ENCODE measurements at places on chromosomes 1 and 21.

DNA sequence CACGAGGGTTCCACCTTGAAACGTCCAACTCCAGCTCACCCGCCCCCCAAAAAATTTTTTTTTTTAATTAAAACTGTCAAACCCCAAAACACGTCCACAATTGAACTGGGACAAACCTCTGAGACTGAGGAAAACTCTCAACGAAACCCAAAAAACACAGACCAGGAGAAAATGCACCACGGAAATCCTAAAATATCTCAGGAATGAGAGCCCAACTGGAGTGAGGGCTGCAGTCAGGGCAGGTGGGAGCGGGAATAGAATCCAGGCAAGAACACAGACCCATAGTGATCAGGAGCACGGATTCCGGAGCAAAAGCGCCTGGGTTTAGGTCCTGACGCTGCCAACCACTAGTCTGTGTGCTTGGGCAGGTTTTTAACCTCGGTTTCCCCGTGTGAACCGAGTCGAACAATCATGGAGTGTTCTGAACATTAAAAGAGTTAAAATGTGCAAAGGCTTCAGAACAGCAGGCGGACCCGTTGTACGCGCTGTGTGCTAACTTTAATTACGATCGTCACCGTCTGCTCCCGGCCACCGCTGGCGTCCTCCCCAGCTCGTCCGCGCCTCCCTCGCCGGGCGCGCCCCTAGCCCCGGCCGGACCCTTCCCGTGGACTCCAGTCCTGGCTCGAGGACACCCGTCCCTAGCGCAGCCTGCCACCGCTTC, 624 bp downstream of the ARHGAP29 start:
- DNase-seq, result peak; percentile 56

- DNase-seq, result no peak
Measured at GRCh38 chr1:2376931-2377672, 14.3 kb downstream of the MORN1 start.

DNA sequence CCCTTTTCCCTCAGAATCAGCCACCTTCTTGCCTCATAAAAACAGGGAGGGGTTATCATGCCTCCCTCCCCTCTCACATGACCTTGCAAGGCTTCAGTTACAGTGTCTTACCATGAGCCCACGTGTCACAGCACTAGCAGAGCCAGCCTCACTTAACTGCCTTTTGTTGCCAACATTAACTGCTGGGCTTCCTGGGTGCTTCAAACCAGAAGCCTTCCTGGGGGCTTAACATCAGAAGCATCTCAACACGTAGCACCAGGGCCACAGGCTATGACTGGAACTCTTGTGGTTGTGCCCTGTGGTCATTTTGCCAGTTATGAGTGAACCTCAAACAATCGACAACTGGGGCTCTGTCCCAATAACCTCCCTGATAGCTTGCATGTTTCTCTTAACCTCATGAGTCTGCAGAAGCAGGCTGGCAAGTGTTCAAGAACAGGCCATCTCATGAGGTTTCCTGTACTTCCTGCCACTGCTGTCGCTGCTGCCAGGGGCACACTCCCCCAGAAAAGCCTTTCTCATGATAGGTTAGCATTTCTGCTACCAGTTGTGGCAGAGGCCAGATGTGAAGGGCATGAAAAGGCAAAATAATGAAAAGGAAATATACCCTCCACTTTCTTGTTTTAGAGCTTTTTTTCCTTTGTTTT, 132.2 kb downstream of the GLUL start:
- peak; percentile 49 for DNase-seq

- no peak for DNase-seq
Measured at GRCh38 chr1:34868230-34869049, 8.9 kb upstream of the SMIM12 start.

DNA sequence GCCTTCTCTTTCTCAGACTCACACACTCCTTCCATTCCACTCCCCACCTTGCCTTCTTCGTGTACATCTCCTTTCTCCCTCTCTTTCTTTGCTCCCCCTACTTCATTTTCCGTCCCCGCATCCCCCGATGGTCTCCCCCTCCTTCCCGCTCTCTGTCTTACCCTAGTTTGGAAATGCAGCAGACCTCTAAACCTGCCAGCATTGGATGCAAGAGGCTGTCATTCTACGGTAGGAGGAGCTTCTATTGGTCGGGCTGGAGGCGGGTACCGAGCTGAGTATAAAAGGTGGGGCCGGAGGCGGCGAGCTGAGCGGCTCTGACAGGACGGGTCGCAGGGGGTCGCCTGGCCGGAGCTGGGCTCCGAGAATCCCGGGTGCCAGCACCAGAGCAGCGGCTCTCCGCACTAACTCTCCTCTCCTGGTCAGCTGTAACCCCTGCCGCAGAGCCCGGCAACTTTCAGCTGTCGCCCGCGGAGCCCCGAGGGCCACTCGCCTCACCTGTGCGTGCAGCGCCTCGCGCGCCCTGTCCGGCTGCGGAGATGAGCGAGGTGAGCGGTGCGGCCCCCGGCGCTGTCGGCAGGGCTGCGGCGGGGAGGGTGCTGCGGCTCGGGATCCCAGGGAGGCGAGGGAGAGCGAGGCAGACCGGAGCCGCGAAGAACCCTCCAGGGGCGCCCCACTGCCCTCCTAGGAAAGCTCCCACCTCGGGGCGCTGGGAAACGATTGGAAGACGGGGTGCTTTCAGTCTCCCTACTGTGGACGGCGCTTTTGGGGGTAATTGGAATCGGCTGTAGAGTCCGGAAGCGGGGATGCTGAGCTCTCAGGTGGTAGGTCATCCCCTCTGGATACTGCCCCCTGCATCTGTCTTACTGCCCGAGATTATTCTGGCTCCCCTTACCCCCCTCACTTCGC, at the start of gene PCP4L1:
TSS of gene PCP4L1 (plus strand) at position 307 of the 906 bp plus-strand sequence. CDS start at position 537, 230 bp downstream.
- peak; percentile 20 for DNase-seq

- DNase-seq, result no peak
Measured at GRCh38 chr1:74773582-74773981, 40.6 kb downstream of the TYW3 start.

DNA sequence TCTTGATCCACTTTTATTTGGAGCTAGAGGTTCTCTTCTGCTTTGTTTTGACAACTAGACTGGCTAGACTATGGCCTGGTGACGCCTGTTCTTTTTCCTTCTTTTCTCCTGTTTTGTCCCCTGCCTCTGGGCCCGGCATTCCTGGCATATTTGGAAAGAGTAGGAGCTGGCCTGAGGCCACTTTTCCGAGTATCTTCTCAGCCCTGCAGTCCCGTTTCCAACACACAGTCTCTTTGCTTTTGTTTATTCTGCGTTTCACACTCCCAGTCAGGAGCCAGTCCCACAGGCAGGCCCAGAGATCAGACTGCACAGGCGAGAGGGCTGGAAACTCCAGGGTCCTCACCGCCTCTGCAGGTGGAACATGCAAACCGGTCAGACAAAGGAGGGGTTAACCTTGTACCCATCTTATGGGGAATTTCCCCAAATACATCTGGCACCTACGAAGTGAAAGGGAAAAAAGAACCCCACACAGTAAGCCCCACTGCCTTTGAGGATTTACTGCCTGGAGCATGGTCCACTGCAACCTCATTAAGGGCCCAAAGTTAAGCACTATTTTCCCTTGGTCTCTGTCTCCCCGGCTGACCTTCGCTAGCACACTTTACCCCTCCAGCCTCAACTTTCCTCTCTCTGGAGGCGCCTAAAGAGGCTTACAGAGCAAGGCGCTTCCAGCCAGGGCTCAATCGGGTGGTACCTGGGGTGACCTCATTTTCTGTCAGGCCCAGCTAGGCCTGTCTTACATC, 141.1 kb downstream of the TOMM20 start:
- peak; percentile 68 for DNase-seq

GRCh38 chr1:41795205-41795762, 123.4 kb downstream of the HIVEP3 start:
- DNase-seq, result no peak

- no peak for DNase-seq
Measured at GRCh38 chr1:165259706-165260428, 96.6 kb downstream of the LMX1A start.

DNA sequence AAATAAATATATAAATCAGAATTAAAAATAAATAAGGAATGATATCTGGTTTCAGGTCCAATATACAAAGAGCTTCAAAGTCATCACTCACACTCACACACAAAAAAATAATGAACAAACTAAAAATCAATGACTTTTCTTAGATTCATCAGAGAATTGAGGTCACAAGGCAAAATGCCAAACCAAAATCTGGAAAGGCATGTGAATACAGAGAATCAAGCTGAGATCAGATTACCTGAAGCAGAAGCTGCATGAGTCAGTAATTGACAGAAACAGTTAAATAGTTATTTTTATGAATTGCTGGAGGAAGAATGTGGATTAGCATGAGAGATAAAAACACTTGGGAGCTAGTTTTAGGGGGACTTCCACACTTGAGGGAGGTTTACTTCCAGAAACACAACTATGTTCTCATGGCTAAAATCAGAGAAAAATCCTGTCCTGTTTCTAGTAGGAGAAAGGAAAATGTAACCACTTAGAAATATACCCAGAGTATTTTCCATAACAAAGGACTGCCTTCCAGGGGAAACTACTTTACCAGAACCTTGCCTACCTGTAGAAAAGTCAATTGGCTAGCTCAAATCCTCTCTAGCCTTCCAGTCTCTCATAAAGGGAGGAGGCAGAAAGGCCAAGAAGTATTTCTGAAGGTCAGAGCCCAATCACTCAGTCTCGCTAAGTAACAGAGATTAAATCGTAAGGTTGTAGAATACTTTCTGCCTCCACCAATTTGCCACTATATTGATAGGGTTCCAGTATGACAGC, 536.6 kb upstream of the NR5A2 start:
- no peak for DNase-seq

- peak; percentile 68 for DNase-seq
Measured at GRCh38 chr1:236063919-236064673, 794 bp downstream of the NID1 start.

DNA sequence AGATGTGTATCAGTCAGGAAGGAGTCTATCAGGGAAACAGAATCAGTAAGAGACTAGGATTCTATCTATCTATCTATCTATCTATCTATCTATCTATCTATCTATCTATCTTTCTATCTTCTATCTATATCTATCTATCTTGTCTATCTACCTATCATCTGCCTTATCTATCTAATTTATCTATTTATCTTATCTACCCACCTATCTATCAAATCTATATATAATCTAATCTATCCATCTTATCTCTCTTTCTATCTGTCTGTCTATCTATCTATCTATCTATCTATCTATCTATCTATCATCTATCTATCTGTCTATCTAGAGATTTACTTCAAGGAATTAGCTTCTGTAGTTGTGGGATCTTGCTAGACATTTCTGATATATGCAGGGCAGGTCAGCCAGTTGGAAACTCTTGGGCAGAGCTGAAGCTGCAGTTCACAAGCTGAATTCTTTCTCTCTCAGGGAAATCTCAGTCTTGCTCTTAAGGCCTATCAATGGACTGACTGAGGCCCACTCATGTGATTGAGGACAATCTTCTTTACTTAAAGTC, 140.2 kb upstream of the JUN start:
- no peak for DNase-seq

DNA sequence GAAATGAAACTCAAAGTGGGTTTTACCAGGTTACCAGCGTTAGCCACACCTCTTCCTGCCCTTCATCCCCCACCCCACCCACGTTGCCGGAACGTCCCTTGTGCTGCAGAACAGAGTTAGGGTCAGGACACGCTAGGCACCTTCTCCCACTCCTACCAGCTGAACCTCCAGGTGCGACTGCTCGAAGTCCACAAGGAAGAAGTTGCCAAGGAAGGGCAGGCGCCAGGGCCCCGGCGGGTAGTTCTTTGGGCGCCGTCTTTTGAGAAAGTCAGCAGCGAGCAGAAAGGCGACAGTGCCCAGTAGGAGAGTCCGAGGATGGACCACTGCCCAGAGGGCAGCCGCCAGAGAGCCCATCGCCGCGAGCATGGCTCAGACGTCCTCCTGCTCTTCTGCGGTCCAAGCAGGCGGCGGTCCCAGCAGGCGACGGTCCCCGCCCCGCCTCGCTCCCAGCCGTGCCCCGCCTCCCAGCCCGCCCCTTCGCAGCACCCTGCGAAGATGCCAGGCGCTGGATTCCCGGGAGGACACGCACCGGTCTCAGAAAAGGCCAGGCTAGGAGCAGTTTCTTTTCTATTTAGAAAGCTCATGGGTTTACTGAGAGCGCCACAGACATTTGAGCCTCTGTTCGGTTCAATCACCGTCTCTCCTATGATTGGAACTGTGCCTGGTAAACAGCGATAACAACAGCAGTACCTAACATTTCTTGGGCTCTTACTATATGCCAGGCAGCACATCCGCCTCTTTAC, at the start of gene CYP2J2:
TSS of gene CYP2J2 (minus strand) at position 393 of the 743 bp plus-strand sequence. CDS start at position 366, 27 bp downstream.
- peak; percentile 73 for DNase-seq

DNA sequence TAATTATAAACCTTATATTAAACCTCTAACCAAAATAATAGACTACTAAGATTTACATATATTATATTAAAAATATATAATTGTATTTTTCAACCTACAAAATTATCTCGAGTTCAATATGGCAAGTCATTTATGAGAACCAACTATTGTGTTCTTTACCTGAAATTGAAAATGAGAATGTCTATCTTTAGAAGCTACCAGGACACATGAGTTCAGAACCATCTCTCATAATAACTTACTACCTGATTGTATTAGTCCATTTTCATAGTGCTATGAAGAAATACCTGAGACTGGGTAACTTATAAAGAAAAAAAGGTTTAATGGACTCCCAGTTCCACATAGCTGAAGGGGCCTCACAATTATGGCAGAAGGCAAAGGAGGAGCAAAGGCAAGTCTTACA, 6.8 kb downstream of the HAO2 start:
- DNase-seq, result no peak

DNA sequence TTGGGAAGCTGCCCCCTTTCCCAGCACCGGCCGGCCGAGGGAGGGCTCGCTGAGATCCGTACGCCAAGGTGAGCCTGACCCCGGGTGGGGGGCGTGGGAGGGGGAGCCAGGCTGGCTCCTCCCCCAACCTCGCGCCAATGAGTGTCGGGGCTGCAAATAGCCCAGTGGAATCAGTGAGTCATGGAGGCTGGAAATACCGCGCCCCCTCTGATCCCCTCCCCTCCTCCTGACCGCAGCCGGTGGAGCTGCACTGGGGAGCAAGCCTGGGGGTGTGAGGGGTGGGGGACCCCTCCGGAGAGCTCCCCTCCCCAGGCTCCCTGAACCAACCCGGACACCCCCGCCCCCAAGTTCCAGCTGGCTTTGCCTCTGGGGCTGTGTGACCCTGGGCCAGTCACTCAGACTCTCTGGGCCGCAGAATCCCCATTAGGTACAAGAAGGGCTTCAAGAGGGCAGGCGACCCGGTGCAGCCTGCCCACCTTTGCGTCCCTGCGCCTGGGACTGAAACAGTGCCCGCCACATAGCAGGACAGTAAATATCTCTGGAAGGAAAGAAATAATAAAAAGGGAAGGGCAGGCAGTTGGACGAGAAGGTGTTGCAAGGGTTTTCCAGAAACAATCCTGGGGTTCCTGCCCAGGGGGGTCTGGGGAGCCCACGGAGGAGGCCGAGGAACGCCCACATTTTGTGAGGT, 4.5 kb downstream of the HSPB7 start:
- peak; percentile 76 for DNase-seq

GRCh38 chr1:32413507-32414185, 19.4 kb upstream of the BSDC1 start:
- DNase-seq, result peak; percentile 20

DNA sequence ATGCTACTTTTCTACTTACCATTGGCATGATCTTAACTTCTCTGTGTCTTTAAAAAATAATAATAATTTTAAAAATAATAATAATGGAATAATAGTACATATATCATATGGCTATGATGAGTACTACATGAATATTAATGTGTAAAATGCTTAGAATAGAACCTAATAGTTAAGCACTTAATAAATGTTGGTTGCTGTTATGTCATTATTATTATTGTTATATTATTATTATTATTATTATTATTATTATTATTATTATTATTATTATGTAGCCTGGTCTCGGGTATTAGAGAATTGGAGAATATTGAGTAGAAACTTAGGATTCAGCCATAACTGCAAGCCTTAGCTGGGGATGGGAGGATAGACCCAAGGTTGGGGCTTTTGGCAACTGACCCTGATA, 108.2 kb downstream of the MAST2 start:
- DNase-seq, result no peak
